ENCODE measurements at places on chromosomes 11 and 22.

GRCh38 chr11:19670030-19670791 lies 42.4 kb upstream of the NAV2 start:
- DNase-seq: no peak

DNA sequence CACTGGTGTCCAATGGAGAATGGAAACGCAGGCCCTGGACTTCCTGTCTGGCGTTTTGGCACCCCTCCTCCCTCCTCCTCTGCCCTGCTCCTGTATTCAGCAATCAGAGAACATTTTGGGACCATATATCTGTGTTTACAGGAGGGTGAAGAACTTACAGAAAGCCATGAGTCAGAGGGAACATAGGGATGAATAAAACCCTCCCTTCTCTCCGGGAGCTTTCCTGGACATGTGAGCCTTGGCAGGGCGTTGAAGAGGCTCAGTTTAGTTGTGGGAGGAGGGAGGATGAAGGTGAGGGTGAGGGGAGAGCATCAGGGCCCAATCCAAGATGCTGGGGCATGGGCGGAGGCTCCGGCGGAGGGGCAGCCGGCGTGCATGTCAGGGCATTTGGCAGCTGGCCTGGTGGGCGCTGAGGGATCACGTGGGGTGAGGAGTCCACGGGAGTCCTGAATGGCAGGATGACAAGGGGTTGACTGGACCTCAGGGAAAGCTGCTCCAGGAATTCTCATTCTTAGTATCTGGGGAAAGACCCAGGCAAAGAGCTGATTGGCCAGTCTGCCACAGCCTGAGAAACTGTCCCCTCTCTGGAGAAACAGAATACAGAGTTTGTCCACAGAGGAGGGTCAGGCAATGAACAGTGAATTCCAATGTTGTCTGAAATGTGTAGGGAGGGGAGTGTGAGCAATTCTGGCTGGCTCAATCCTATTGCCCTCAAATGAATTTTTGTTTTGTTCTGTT lies 28.9 kb downstream of the MICAL2 start:
- DNase-seq: no peak

- DNase-seq: no peak
These were observed 105.4 kb downstream of the PDE2A start for GRCh38 chr11:72568861-72569260.

DNA sequence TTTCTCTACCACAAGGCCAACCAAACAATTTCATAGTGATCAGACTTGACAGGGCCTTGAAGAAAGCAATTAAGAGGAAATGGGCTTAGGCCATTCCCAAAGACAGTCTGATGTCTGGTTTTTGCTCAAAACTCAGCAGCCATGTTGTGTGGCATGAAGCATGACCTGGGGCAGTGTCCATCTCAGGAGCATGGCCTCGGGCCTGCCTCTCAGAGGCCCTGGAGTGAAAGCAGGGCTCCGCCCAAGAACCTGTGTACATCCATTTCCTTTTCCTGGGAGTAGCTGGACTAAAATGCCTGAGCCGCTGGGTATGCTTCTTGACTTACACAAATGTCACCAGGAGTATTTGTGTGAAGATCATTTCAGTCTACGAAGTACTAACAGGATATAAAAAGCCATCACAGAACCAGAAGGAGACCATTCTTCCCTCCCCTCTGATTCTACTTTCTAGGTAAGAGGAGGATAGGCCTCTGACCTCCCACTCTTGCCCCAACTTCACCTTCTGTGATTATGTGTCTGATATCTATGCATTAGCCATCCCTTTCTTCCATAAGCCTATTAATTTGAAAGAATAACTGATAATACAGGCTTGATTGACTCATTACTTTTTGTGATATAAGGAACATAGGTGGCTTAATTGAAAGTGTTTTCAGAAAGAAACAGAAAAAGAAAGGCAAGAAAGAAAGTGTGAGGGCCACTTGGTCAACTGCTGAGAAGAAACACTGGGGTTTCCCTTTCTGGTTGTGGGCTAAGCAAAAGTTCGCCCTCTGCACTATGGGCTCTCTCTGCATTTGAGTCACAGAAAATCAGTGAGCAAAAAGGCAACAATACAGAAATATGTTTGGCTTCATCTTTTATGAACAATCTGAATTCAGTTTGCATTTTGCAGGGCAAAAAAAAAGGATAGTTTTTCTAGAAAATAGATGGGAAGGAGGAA lies 188.6 kb upstream of the MTMR2 start:
- no peak for DNase-seq

GRCh38 chr11:9796266-9796665 lies 132.4 kb downstream of the SWAP70 start:
- DNase-seq: no peak
